ENCODE measurements at places on chromosomes 2 and 18.

DNA sequence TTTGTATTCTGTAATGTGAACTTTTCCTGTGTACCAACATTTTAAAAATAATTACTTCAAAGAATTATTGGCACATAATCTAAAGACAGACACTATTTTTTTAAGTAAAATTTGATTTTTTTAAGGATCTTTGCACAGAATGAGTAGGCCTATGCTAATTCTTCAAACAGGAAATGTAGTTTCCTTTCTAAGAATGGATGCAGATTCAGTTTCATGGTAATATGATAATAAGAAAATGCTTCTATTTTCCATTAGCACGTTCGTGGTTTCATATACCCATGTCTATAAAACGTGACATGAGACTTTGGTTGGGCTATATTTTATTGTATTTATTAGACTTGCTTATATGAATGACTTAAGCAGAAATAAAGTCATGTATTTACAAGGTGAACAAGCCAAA is 191.8 kb upstream of the RBBP8 start:
- no peak for DNase-seq

- DNase-seq, result no peak
These were observed 178.9 kb downstream of the GFPT1 start for GRCh38 chr2:69208023-69208595.

DNA sequence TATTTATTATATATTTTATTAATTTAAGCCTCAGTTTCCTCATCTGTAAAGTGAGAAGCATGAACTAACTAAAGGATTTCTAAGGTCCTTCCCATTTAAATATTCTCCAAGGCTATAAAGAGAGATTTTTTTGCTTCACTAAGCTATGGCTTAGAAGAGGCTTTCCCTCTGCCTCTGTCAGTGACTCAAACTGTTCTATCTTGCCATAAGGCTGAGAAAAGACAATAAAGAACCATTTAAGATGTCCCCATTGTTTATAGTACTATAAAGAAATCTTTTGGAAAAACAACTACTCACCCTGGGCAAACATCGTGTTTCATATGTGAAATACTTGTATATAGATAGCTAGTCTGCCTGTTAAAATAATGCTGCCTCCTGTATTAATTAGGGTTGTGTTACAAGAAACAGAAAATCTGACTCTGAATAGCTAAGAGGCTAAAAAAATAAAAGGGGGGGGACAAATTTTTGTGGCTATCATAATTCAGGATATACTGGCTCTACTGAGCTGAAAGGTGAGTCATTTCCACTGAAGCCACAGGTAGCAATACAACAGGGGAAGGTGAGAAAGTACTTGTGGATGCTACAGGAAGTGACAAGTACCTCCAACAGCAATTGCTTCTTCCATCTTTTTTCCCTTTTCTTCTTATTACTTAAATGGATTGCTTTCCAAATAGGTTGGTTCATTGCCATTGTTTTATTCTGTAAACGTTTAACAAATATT is 25.4 kb downstream of the EPHA4 start:
- DNase-seq, result peak; percentile 28

DNA sequence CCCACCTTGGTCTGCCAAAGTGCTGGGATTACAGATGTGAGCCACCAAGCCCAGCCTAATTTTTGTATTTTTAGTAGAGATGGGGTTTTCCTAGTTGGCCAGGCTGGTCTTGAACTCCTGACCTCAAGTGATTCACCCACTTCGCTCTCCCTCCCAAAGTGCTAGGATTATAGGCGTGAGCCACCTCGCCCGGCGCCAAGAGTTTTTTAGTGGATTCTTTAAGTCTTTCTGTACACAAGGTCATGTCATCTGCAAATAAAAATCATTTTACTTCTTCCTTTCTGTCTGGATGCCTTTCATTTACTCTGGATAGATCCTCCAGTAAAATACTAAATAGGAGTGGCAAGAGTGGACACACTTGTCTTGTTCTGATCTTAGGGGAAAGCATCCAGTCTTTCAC is 61.7 kb downstream of the KCMF1 start:
- no peak for DNase-seq

DNA sequence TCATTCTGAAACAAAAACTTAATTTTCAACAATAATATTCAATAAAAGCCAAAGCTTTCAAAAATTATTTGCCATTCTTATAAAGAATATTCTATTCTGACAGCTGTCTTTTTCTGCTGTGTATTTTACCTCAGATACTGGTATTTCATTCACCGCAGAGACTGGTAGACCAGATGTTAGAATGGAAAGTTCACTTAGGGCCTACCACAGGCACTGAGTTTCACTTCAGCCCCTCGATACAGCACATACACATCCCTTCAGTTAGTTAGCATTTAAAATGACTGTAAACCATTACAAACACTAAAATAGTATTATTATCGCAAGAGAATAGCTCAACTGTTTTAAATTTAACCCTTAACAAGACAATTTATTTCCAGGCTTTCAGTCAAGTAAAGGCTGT is 24.2 kb upstream of the GATA6 start:
- no peak for DNase-seq

DNA sequence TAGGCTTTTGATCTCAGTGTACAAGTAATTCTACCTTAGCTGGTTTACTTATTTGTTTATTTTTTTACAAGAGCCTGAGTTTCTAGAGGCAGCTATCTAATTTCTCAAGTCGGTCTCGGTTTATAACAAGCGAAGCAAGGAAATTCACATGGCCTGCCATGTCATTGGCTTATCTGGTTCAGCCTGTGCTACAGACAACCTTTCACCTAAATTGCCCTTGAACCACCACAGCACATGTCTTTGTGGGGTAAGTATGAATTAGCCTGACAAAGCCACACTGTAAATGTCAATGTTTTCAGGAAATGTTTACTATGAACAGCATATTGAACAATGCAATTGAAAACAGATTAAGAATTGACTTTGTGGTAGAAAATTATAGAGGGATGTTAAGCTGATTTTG is 167.1 kb downstream of the PID1 start:
- no peak for DNase-seq

DNA sequence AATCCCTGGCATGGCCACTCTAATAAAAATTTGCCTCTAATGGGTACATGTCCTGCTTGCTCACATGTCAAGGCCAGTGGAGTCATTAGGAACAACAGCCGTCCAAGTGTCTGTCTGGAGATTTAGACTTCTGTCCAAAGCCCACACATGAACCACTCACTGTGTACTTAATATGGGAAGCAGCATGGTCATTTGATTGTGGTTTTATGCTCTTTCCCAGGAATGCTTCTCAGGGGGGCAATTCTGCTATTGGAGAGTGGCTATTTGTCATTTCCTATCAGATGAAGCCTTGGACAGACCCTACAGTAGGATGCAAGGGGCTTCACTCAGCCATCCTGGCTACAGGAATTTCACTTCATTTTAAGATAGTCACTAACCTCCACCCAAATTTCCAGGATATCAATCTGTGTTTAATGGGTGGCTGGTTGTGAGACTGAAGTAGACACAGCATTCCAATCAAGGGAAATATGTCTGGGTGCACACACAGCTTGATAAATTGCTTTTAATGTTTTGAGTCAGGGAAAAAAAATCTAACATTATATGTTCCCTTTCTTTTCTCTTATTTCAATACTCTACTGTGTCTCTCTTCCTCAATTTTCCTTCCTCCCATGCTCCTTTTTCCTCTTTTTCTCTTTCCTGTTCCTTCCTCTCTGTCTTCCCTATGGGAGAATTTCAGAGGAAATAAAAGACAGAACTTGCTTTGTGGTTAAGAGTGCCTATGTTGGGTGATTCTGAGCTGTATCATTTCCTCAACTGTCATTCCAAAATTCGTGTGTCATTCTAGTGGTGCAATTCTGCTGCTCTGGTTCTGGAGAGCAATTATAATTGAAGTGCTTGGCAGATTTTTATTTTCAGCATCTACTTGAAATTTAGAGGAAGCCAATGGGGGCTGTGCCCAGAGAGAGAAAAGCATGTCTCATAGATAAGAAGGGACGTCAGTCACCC is 320.1 kb downstream of the OSR1 start:
- no peak for DNase-seq

- no peak for DNase-seq
These were observed 326.2 kb upstream of the MEX3C start for GRCh38 chr18:51523671-51524070.

DNA sequence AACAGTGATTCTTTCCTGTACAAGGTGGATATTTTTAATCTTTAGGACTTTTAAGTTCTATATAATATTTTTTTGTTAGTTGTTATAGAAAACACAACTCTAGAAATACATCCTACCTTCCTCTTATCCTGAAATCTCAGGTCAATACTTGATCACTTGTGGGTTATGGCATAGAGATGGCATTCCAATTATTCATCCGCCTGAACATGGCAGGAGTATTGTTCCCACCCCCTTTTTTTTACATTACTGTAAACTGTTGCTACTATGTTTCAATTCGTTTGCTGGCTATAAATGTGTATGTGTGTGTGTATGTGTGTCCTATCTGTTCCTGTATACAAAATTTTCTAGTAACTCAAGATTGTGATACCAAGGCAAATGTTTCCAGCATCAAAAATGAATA is 43.3 kb upstream of the FN1 start:
- DNase-seq, result no peak

- no peak for DNase-seq
These were observed 998.0 kb upstream of the CDH2 start for GRCh38 chr18:29174891-29175290.

DNA sequence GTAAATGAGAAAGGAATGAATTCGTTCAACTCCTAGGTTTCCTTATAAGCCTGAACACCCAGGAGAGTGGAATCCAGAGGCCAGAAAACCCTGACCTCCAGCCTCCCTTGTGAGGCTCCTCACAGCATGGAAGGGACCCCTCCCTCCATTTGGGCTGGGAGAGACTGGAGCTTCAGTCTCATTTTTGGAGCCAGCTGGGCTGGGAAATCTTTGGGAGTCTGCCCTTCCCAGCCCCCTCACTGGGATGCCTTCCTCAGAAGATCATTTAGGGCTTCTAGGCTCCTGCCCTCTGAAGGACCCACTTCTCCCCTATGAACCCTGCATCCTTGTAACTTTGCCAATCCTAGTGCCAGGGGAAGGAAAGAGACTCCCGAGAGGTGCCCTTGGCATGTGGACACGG is 346.1 kb downstream of the CYP26B1 start:
- DNase-seq, result no peak

DNA sequence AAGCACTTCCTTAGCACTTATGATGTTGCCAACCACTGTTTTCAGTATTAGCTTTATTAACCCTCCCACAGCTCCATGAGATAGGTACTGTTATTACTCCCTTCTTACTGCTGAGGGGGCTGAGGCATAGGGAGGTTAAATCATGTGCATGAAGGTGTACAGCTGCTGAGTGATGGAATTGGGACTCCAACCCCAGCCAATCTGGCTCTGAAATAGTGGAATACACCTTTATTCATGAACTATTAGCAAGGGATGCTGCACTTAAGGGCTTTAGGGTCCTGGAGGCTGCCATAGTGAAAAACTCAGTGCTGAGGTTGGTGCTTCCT is 19.2 kb downstream of the SMARCAL1 start:
- no peak for DNase-seq

DNA sequence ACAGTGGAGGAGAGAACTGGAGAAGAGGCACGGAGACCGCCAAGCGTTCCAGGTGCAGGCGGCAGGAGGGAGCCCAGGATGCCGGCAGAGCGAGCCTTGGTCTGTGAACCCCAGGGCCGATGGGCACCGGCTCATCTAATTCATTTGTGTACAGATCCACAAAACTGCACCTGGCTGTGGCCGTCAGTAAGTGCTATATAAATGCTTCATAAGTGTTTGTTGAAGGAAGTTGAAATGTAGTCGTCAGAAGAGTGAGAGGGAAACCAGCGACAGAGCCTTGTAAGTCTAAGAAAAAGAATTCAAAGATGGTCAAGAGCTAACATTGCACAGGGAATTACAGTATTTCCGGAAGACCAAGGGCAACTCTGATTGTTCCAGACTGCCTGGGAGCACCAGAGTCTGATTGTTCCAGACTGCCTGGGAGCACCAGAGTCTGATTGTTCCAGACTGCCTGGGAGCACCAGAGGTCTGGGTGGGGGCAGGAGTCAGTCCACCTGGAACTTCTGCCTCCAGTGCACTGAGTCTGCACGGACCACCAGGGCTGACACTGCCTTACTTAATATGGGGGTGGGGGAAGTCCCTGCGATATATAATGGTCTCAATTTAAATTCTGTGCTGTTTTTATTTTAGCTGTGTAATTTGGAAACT is 112.3 kb downstream of the BCL2 start:
- no peak for DNase-seq

DNA sequence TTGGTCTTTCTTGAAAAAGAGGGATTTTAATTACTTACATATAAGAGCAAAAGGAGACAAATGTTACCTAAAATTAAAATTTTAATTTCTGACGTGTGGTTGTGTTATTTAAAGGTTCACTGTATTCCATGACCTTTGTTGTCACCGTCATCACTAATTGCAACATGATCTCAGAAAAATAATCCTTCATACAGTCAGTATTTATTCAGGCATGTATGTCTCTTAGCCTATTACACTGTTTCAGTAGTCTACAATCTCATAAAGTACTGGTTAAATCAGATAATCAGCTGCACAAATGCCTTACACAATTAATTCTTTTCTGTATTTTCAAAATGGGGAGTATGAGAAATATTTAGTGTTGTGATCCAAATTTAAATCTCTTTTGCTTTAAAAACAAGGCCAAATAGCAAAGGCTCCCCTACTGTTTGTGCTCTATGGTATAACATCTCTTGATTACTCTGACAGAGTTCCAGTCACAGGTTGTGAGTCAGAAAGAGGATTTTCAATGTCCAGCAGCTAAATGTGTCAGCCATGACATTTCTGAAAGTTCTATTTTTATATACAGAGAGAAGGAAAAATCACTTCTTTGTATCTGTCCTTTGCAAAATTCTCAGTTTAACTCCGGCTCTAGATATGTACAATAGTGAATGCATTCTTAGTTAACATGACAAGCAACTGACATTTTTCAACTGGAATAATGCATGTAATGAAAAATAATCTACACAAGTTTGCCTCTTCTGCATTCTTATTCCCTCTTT is 184.0 kb downstream of the FIGN start:
- DNase-seq, result no peak

DNA sequence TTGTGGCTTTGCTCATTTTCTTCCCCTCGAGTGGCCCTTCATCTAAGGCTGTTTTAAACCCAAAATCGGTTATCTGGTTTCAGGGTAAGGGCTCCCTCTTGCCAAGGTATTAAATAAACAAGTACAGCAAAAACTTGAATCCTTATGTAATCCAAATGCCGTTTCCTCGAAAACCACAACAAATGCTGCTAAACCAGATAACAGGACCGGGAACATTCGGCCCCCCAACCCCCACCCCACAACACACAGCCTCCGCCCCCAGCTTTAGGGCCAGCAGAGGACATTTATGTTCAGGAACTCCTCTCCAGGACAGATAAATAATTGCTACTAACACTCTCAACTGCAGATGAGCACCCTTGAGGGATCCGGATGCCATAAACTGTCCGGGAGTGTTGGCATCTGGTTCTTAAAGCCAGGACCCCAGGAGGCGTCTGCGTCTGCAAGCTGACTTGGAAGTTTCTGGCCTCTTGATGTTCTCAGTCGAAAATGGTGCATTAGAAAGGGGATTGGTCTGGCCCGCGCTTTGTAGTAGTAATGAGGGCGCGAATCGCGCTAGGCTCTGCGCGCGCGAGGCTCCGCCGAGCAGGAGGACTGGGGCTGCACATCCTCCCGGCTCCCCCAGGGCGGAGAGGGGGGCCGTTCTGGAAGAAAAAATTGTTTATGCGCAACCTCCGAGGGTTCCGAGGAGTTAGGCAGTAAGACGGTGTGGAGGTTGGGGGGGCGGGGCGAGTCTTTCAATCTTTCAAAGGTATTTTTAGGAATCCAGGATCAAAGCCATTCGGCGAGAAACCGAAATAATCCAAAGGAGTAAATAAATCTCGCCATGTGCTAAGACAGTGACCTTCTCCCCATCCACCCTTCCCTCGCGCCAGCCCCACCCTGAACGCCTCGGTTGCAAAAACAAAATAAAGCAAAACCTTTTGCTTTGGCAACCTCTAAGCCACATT is 3.9 kb upstream of the ID2 start:
- no peak for DNase-seq
